ENCODE measurements at places on chromosomes 1 and 21.
A peak's percentile ranks its signal among the peaks of the same experiment; 100 is the strongest.

DNA sequence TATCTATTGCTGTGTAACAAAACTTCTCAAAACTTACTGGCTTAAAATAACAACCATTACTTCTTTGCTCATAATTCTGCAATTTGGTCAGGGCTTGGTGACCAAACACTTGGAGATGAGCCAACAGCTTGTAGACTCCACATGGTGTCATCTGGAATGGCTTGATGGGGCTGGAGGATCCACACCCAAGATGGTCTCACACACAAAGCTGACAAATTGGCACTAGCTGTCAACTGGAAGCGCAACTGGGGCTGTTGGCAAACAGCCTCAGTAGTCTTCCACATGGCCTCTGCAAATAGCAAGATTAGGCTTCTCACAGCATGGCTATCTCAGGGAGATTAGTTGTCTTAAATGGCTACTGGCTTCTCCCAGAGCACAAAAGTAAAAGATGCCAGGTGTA lies 27.1 kb upstream of the MTF2 start:
- no peak for ATAC-seq

- ATAC-seq, result no peak
Observed at GRCh38 chr1:65417729-65418128, 2.7 kb upstream of the LEPR start.

DNA sequence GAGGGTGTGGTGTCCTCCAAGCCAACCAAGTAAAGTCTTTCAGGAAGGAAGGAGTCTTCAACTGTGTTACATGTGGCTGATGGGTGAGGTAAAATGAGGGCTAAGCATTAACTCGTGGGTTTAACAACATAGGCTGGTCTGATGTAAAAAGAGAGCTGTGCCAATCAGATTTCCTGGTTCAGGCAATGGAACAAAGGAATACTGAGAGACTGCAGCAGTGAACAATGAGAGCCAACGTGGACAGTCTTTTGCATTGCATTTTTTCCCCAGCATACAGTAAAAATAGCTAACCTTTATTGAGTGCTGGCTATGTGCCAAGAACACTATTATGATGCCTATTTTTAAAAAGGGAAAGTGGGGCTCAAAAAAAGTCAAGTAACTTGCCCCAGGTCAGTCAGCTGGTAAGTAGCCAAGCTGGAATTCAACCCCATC lies 31.1 kb downstream of the DLGAP3 start:
- no peak for ATAC-seq

DNA sequence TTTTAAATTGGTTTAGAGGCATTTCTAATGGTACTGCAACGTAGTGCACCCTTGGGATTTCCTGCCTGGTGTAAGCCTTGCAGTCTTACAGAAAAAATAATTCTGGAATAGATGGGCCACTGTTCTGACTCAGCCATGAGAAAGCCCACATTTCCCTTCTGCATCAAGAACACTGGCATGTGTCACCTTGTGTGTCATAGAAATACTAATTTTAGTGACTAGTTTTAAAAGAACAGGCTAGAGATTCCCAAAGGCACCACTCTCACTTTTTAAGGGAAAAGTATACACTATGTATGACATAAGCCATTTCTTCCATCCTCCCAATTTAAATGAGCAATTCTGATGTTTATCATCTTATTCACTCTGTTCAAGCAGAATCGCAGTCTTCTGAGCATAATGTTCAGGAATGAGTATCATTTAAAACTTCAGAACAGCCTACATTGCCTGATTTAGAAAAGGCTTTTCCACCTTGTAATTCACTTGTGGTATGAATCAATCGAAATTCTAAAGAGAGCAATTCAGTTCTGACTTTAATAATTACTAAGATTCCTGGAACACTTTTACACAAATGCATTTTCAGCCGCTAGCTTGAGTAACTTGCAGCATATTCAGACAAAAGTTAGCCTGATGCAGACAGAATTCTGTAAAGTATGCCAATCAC lies 18.8 kb downstream of the RGS13 start:
- no peak for ATAC-seq

DNA sequence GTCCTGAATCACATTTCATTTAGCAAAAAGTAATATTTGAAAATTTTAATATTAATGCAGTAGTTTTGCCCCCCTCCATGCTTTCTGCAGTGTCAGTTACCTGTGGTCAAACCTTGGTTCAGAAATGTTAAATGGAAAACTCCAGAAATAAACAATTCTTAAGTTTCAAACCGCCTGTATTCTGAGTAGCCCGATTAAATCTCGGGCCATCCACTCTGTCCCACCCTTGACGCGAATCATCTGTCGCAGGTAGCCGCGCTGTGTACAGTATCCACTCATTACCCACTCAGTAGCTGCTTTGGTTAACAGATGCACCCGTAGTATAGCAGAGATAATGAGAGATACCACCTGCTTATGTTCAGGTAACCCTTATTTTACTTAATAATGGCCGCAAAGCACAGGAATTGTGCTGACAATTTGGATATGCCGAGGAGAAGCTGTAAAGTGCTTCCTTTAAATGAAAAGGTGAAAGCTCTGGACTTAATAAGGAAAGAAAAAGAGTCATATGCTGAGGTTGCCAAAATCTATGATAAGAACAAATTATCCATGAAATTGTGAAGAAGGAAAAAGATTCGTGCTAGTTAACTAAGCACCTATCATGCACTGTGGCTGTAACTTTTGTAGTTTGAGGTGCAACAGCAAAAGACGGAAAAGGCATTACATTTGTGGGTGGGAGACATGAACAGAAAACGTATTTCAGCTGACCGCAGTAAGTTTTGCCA lies 889 bp upstream of the SCYL3 start:
- no peak for ATAC-seq

DNA sequence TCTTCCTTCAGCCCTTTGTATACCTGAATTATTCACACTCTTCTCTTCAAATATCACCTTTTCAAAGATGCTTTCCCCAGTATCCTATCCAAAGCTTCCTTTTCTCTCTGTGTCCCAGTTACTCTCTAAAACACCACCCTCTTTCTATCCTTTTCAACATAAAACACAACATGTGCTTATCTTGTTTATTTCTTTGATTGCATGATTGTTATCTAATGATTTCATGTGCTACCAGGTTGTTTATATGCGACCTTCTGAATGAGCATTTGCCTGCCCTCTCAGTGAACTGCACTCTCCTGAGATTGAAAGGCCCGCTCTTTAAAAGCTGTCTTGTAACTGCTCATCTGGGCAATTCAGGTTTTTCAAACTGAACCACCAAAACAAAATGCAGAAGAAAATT lies 97.7 kb upstream of the FGGY start:
- ATAC-seq, result no peak

- ATAC-seq, result no peak
Observed at GRCh38 chr21:45486443-45487160, 55.6 kb downstream of the SLC19A1 start.

DNA sequence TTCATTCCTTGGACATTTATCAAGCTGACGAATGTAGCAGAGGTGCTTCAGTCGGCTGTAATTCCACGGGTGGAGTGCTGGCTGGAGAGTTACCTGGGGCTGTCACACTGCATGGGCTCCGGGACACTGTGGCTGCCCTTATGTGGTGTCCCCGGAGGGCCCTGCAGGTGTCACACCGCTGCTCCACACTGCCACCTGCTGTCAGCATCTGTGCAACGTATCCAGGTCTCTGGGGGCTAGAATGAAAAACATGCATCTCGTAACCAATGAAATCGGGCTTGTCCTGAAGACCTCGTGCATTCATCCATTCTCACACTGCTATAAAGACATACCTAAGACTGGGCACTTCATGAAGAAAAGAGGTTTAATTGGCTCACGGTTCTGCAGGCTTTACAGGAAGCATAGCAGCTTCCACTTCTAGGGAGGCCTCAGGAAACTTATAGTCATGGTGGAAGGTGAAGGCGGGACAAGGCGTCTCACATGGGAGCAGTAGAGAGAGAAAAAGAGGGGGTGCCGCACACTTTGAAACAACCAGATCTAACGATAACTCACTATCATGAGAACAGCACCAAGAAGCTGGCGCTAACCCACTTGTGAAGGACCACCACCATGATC lies 46.7 kb upstream of the PCBP3 start:
- peak; percentile 69 for ATAC-seq

- no peak for ATAC-seq
Observed at GRCh38 chr1:211497489-211498045, 5.6 kb upstream of the RD3 start.

GRCh38 chr1:235504494-235505222 lies 406 bp upstream of the B3GALNT2 start:
- ATAC-seq, result peak; percentile 94

DNA sequence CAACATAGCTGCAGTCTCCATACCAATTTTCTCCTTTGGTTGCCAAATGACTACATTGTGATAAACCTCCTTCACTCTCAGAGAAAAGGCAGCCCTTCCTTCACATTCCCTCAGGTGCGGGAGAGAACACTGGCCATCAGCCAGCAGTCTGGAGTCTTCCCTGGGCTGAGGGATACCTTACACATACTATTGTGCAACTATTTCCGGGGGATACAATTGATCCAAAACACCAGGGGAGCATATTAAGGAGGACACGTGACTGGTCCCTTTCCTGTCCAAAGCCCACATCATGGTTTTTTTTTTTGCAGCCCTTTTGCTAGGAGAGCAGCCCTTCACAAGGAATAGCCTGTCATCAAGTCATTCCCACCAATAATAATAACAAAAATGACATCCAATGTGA lies 172.1 kb upstream of the ZRANB2 start:
- no peak for ATAC-seq

DNA sequence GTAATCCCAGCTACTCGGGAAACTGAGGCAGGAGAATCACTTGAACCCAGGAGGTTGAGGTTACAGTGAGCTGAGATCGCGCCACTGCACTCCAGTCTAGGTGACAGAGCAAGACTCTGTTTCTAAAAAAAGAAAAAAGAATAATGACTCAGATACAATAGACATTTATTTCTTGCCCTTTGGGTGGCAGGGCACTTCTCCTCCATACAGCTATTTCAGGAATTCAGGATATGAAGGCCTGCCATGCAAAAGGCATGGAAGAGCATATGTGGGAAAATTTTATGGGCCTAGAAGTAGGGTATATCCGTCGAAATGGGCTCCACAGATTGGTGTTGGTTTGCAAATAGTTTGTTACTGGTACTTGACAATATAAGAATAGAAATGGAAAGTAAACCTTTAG lies 20.2 kb upstream of the POGZ start:
- no peak for ATAC-seq

DNA sequence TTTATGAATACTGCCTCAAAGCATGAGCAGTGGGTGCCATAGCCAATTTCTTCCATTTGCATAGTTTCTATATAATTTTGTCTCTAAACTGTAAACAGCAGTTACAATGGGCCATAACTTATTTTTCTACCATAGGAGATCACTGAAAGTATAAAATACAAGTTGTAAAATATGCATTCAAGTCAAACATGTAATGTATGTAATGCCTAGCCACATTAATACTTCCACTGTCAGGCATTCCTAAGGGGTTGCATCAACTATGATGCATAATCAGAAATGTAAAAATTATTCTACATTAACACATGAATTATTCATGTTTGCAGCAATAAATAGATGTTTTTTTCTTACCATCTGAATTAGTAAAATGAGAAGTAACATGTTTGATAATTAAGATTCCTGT lies 560.3 kb upstream of the ZP4 start:
- ATAC-seq, result no peak

GRCh38 chr1:103517380-103518047 lies 8.0 kb upstream of the RNPC3 start:
- ATAC-seq, result no peak

GRCh38 chr1:9759939-9760338 lies 63.8 kb downstream of the CLSTN1 start:
- no peak for ATAC-seq

DNA sequence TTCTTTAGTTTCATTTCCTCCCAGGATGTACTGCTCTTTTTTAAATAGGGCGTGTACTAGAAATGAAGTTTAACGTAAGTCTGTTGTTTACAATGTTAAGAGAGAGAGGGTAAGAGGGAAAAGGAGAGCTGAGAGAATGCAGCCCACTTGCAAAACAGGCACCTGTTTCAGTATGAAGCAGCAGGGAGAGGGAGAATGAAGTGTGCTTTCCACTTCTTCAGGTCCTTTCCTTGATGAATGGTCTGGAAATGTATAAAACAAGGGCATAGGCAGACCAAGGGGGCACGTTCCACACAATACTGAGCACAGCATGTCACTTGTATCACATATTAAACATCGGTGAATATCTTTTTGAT lies 2.0 kb downstream of the KCNA3 start:
- ATAC-seq, result no peak

DNA sequence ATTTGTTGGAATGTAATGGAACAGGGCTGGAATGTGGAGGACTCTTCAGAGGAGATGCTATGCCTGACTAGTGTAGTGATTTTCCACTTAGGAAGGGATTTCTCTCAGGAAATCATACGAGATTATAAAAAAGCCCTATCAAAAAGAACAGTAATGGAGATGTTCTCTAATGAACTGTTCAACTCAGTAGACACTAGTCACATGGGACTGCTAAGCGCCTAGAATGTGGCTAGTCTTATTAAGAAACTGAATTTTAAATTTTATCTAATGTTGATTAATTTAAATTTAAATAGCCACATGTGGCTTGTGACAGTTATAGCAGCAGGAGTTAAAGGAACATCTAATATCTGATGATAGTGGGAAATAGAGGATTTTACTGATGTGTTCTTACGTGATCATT lies 94.0 kb downstream of the SLC35F3 start:
- no peak for ATAC-seq

- peak; percentile 23 for ATAC-seq
Observed at GRCh38 chr1:155938220-155938627, 3.2 kb upstream of the RXFP4 start.

DNA sequence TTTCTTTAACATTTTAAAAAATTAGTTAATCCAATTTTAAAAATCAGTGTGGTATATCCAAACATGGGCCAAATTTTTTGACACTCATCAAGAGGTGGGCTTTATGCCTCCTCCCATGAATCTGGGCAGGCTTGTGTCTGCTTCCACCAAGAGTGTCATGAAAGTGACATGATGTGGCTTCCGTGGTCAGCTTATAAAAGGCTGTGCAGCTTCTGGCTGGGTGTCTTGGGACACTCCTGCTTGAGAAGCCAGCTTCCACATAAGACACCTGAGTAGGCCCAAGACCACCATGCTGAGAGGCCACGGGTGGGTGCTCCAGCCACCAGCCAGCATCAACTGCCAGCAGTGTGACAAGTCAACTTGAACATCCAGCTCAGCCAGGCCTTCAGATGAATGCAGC lies 74.3 kb upstream of the RUNX3 start:
- ATAC-seq, result no peak

- no peak for ATAC-seq
Observed at GRCh38 chr1:216641669-216642460, 81.4 kb downstream of the ESRRG start.

GRCh38 chr1:18384471-18384870 lies 96.3 kb upstream of the KLHDC7A start:
- ATAC-seq, result no peak

GRCh38 chr1:90650401-90650800 lies 66.7 kb downstream of the BARHL2 start:
- ATAC-seq, result no peak
